ENCODE measurements at places on chromosomes 12 and 14. TPM values are rescaled to one million over a fixed set of nuclear protein-coding genes. Genes with fewer than 3 reads are reported as not detected.

The OTUB2 gene
- total RNA-seq, result 0.51 TPM

GRCh38 chr12:1022032-1022970 is 31.3 kb downstream of the ERC1 start:
- no peaks in the 10 kb centered on the region for H3K27me3 ChIP-seq
- H3K27ac ChIP-seq, result no peak overlapping the region
- no peak overlapping the region for H3K4me3 ChIP-seq
- H3K36me3 ChIP-seq, result peaks cover 11% of the 10 kb centered on the region

DNA sequence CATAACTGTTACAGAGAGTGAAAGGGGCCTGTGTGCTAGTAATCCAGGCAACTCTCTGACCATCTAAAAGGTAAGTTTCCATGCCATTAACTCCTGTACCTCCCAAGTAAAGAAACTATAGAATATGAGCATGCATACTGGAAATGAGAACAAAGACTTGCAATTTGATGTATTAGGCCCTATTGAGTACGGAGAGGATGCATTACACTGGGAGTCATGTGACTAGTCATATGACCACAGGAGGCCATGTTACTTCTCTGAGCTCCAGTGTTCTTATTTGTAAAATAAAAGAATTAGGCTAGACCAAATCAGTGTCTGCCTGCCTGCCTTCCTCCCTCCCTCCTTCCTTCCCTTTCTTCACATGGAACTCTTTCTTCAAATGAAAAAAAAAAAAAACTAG is 440.1 kb upstream of the CCDC196 start:
- H3K4me3 ChIP-seq, result peak overlapping the region; percentile 22
- DNase-seq, result no peak
- no peak overlapping the region for H3K27ac ChIP-seq
- peaks cover 5% of the 10 kb centered on the region for H3K4me1 ChIP-seq
- no peaks in the 10 kb centered on the region for H3K27me3 ChIP-seq

- H3K4me1 ChIP-seq, result no peaks in the 10 kb centered on the region
- DNase-seq, result peak; percentile 55
- H3K27me3 ChIP-seq, result peaks cover 7% of the 10 kb centered on the region
- no peak overlapping the region for H3K27ac ChIP-seq
- no peak overlapping the region for H3K4me3 ChIP-seq
These were observed 1079.4 kb downstream of the TMEM121 start for GRCh38 chr14:106605548-106606448.

The KRT3 gene
- total RNA-seq, result not detected

DNA sequence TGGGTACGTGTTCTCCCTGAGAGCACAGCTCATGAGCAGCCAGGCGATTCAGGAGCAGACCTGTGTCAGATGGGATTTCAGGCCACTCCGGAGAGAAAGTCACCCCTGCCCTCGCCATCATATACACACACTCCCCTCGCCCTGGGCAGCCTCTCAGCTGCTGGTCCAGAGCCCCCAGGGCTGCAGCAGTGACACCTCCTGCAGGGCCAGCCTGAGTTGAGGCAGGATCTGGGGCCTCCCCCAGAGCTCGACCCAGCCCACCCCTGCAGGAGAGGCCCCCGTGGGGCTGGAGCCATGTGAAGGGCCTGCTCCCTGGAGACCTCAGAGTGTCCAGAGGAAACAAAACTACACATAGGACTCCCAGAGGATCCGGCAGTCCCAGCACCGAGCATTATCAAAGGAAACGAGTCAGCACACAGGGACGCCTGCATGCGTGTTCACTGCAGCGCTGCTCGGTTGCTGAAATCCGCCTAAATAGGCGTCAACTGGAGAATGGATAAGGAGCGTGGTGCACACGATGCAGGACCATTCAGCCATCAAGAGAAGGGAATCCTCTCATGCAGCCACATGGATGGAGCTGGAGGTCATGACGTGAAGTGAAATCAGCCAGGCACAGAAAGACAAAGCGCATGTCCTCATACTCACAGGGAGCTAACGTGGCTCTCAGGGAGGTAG is 104.0 kb downstream of the TNFAIP2 start:
- no peak overlapping the region for H3K27ac ChIP-seq
- no peaks in the 10 kb centered on the region for H3K4me1 ChIP-seq
- no peaks in the 10 kb centered on the region for H3K36me3 ChIP-seq
- peaks cover 15% of the 10 kb centered on the region for H3K27me3 ChIP-seq

DNA sequence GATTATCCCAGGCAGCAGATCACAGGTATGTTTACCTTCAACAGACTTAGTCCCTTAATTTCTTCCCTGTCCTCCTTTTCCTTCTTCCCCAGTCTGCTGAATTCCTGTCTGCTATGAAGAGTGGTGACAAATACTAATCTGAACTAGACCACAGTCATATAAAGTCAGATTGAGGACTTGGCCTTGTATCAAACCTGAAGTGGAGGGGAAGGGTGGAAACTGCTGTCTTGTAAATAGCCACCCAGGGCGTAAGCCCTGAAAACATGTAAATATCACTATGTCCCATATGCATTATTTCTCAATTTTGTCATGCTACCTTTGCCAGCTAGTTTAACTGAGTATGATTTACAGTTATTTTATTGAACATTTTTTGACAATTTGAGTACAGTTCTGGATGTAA is 368.0 kb downstream of the CCDC91 start:
- no peak overlapping the region for H3K4me3 ChIP-seq
- no peaks in the 10 kb centered on the region for H3K4me1 ChIP-seq
- no peak overlapping the region for H3K27ac ChIP-seq
- DNase-seq, result no peak
- H3K36me3 ChIP-seq, result no peaks in the 10 kb centered on the region
- H3K27me3 ChIP-seq, result no peaks in the 10 kb centered on the region

The BIN2 gene
- total RNA-seq, result not detected

DNA sequence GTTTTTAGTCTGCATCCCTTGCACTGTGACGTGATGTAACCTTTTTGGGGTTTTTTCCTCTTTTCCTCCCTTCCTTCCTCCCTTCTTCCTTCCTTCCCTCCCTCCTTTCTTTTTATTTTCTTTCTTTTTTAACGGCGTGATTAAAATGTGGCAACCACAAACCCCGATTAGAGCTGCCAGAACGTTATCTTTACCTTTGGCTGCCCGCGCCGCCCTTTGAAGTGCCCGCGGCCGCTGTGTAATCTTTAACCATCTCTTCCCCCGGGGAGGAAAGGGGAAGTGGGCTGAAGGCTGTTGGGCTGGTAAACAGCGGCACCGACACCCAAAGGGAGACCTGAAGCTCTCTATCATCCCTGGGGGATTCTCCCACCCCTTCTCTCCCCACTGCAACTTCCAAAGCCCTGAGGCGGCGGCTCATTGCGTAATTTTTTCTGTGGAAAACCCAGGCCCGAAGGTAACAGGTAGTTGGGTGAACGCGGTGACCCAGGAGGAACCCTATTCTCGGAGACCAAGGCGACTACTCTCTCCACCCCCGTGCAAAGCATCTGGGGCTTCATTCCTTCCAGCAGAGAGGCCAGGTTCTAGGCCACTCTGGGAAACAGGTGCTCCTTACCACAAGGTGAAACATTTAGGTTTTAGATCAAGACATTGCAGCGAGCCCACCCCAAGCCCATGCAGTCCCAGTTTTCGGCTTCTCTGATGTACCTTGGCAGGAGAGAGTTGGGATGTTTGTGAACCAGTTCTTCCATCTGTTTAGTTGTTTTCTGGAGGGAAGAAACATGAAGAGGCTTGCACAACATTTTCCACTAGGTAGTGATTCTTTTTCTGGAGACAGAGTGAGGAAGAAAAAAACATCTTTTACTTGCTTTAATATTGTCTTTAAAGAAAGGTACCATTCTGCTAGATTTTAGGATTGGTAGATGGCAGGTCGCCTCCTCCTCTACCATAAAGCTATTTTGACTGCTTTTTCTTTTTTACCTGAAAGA is 1.5 kb downstream of the LGR5 start:
- DNase-seq, result no peak
- H3K4me1 ChIP-seq, result no peaks in the 10 kb centered on the region

DNA sequence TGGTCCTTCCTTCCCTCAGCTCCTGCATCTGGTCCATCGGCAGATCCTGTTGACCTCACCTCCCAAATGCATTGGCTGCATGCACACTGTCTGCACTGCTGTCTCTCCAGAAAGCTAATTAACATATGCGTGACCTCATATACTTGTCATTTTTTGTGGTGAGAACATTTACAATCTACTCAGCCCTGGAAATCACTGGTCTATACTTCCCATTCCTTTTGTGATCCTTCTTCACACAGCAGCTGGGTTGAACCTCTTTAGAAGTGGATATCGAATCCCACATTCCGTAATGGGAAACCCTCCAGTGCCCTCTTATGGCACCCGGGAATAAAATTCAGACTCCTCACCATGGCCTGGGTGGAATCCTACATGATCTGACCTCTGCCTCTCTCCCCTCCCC is 45.0 kb downstream of the SMOC1 start:
- peak; percentile 56 for DNase-seq
- no peaks in the 10 kb centered on the region for H3K27me3 ChIP-seq
- H3K4me1 ChIP-seq, result peaks cover 32% of the 10 kb centered on the region
- no peaks in the 10 kb centered on the region for H3K36me3 ChIP-seq
- H3K27ac ChIP-seq, result no peak overlapping the region
- H3K4me3 ChIP-seq, result no peak overlapping the region

DNA sequence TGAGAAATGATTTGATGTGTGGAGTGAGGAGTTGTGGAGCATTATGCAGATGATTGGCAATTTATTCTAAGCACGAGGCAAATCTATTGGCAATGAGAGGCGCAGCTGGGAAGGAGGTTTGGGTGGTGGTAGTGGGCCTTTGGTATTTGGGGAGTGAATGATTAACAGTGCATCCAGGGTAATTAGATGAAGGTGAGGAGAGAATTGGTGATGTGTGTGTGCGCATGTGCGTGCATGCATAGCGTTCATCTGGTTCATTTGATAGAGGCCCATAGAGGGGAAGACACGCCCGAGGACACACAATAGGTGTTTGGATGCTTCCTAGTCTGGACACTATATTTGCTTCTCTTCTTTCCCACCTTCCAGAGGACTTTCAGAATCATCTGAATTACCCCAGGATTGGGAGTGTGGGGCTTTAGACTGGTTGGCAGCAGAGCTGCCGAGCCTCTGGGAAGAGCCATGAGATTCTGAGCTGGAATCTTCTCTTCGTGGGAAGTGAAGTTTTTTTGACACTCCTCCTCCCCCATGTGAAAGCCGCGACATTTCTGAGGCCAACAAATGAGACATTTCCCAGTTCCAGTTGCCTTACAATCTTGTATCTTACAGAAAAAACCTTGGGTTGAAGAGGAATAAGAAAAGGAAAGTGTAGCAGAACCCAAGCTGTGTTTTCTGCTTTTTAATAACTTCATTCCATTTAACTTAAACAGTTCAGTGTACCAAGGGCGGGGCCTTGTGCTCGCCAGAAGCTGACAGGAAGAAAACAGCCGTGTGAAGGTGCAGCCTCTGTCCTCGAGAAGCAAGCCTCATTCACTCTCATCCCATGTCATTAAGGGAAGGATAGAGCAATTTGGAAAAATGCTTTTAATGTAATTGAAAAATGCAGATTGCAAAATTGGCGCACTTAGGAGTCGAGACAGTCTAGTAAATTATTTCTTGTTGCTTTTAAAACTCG is 65.2 kb downstream of the SLC25A47 start:
- no peaks in the 10 kb centered on the region for H3K27me3 ChIP-seq
- DNase-seq, result no peak
- H3K27ac ChIP-seq, result no peak overlapping the region
- no peak overlapping the region for H3K4me3 ChIP-seq

GRCh38 chr12:113932381-113933196 is 33.5 kb downstream of the RBM19 start:
- H3K27me3 ChIP-seq, result no peaks in the 10 kb centered on the region
- no peaks in the 10 kb centered on the region for H3K4me1 ChIP-seq
- no peak for DNase-seq
- no peak overlapping the region for H3K27ac ChIP-seq

GRCh38 chr14:63096186-63096585 is 50.9 kb upstream of the KCNH5 start:
- no peaks in the 10 kb centered on the region for H3K36me3 ChIP-seq
- H3K27ac ChIP-seq, result no peak overlapping the region
- no peak for DNase-seq
- H3K4me3 ChIP-seq, result no peak overlapping the region
- no peaks in the 10 kb centered on the region for H3K4me1 ChIP-seq
- H3K27me3 ChIP-seq, result no peaks in the 10 kb centered on the region

DNA sequence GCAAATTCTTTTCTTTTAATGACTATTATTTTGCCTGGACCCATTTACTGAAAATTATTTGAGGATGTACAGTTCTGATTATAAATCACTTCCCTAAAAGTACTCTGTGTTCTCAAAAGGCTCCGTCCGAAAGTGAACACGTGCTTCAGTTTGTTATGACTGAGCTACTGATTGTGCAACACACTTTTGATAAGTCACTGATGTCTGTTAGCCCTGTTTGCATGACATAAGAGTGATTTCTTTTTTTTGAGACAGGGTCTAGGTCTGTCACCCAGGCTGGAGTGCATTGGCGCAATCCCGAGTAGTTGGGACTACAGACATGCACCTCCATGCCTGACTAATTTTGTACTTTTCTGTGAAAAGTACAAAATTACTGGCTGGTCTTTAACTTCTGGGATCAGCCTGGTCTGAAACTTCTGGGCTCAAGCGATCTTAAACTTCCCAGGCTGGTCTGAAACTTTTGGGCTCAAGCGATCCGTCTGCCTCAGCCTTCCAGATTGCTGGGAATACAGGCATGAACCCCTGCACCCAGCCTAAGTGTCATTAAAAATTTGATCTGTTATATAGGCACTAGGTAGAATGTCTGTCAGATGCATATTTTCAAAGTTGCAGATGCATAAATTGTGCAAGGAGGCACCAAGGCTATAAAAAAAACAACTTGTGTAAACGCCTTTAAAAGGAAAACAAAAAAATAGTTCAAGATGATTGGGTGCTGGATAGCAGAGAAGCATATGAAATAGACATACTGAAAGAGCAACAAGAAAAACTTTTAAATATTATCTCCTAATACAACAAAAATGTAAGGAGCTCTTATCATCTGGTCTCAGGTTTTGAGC is 111.5 kb downstream of the SRGAP1 start:
- no peak overlapping the region for H3K27ac ChIP-seq
- H3K4me3 ChIP-seq, result no peak overlapping the region
- DNase-seq, result no peak

DNA sequence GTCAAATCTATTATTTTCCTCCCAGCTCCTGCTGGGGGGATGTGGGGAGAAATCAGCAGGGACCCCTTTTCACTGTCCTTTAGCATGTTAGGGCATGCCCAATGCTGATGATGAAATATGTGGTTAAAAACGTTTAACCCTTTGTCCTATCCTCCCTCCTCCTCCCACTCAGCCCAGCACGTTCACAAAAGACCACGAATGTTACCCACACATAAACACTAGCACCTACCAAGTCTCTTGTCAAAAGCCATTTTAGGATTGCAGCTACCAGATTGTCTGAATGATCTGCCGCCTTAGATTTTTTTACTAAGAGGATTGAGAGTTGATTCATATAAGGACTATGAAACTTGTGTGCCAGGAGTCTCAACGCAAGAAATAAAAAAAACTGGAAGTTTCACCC is 70.4 kb downstream of the TBK1 start:
- H3K4me1 ChIP-seq, result peaks cover 11% of the 10 kb centered on the region
- peak; percentile 21 for DNase-seq
- H3K36me3 ChIP-seq, result no peaks in the 10 kb centered on the region

DNA sequence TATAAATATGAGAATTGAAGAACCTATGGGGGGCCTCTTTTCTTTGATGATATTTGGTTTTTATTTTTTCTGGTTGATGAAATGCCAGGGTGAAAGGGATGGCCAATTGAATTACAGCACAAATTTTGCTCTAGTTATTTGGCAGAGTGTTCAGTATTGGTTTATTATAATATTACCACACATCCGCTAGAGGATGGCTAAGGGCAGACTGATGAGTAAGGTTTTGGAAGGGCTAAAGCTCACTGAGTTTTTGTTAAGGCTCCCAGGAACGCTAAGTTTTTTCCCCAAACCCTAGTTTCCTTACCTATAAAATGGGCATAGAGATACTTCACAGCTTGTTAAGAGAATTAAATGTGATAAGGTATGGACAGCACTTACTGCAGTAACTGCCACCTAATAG is 34.3 kb upstream of the LRRC10 start:
- H3K4me1 ChIP-seq, result no peaks in the 10 kb centered on the region
- H3K36me3 ChIP-seq, result no peaks in the 10 kb centered on the region
- DNase-seq, result no peak
- no peaks in the 10 kb centered on the region for H3K27me3 ChIP-seq
- no peak overlapping the region for H3K4me3 ChIP-seq
